ENCODE measurements at places on chromosomes 3 and 15. TPM values are rescaled to one million over a fixed set of nuclear protein-coding genes. Genes with fewer than 3 reads are reported as not detected.

DNA sequence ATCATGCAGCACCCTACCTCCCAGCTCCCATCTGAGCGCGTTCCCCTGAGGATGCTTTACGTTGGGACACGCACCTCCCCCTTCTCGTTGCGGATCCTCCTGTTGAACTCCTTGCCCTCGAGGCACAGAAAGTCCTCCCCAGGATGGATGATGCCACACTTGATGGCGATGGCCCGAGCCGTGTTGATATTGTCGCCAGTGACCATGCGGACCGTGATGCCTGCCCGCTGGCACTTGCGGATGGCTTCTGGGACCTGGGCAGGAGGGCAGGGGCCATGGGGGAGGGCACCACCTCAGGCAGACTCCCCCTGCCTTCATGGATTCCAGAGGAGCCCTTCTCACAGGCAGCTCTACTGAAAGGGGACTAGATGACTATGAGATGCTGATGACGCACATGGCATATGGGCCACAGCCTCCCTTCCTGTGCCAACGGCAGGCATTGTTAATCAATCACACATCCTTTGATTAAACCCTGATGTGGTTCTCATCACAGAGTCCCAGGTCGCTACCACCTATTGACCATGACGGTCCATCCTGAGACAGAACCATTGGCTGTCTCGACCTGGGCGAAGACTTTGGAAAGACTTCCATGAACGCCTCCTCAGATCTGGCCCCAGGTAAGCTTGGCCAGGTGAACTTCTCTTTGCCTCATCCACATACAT is 29.5 kb upstream of the SEC13 start:
- H3K27ac ChIP-seq: no peak overlapping the region
- H3K27me3 ChIP-seq: no peaks in the 10 kb centered on the region
- no peak overlapping the region for H3K4me3 ChIP-seq
- DNase-seq: peak; percentile 35
- H3K36me3 ChIP-seq: peaks cover 9% of the 10 kb centered on the region

- no peaks in the 10 kb centered on the region for H3K36me3 ChIP-seq
- DNase-seq: no peak
- H3K4me1 ChIP-seq: no peaks in the 10 kb centered on the region
- H3K4me3 ChIP-seq: no peak overlapping the region
- no peaks in the 10 kb centered on the region for H3K27me3 ChIP-seq
Measured at GRCh38 chr3:632571-633170, 436.1 kb downstream of the CHL1 start.

DNA sequence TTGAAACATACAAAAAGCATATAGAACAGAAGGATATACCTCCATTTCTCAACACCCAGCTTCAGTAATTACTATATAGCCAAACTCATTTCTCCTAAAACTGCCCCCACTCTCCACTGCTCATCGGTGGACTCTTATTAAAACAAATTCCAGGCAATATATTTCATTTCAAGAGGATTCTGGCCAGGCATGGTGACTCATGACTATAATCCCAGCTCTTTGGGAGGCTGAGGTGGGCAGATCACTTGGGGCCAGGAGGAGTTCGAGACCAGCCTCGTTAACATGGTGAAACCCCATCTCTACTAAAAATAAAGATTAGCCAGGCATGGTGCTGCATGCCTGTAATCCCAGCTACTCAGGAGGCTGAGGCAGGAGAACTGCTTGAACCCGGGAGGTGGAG is 40.9 kb downstream of the SNX4 start:
- no peak for DNase-seq
- H3K36me3 ChIP-seq: peaks cover 31% of the 10 kb centered on the region
- H3K27ac ChIP-seq: no peak overlapping the region

DNA sequence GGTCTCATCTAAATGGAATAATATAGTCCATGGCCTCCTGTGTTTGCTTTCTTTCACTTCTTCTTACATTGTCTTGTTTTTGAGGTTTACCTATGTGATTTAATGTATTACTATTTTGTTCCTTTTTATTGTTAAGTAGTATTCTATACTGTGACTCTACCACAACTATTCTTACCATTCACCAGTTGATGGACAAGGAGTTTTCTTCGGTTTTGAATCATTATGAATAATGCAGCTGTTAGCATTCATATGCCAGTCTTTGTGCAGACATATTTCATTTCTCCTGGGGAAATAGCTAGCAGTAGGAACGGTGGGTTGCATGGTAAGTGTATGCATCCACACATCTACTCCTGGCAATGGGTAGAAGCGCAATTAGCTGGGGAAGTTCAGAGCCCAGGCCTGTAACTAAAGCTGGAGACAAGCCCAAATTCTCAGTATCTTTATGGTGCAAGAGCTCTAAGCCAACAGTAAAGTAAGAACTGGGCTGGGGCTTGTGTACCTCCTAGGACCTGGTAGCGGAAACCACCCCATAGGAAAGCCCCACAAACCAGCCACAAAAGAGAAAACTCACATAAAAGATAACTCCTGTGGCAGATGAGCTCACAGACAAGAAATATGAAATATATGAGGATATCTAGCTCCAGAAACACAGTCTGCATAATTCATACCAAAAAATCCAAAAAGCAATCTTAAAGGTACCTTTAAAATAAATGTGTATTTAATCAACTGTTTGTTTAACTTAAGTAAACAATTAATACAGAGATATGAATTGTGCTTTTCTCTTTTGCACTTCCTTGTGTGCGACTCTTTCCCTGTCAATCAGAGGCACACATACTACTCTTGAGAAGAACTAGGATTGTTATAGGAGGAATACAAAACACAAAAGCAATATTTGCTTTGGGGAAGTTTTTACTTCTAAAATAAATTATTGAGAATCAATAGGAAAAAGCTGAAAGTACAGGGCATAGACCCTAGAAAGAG is 2.7 kb upstream of the CSTA start:
- H3K27me3 ChIP-seq: no peaks in the 10 kb centered on the region
- H3K4me3 ChIP-seq: no peak overlapping the region
- no peak for DNase-seq
- no peak overlapping the region for H3K27ac ChIP-seq

ROBO1 gene
- total RNA-seq: 7.2 TPM

DNA sequence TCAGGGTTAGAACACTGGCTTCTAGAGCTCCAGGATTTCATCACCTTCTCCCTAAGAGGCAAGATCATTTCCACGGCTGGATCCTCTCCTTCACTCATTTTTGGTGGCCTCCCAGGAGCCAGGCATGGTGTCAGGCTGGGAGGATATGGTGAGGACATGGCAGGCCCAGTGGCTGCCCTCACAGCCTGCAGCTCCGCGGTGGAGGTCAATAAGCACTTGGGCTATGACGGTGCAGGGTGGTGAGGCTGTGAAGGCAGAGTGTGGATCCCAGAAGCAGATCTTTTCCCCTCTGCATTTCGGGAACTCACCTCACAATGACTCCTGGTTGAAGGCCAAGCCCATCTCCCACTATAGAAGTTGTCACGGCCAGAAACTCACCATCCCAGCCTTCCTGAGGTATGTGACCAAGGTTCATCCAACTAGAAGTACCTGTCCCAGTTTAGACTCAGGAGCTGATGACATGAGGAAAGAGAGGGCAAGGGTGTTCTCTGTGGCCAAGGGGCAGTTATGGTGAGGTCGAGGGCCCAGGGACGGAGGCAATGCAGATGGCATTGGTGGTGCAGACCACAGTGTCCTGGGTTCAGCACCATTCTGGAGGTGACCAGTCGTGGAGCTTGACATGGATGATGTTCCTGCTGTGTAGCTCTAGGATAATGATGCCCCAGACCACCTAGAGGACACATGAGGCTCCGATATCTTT is 100.1 kb upstream of the SMAD3 start:
- no peak for DNase-seq
- H3K27me3 ChIP-seq: no peaks in the 10 kb centered on the region
- no peak overlapping the region for H3K4me3 ChIP-seq
- H3K4me1 ChIP-seq: no peaks in the 10 kb centered on the region

CX3CR1 gene
- 0.25 TPM for total RNA-seq

DNA sequence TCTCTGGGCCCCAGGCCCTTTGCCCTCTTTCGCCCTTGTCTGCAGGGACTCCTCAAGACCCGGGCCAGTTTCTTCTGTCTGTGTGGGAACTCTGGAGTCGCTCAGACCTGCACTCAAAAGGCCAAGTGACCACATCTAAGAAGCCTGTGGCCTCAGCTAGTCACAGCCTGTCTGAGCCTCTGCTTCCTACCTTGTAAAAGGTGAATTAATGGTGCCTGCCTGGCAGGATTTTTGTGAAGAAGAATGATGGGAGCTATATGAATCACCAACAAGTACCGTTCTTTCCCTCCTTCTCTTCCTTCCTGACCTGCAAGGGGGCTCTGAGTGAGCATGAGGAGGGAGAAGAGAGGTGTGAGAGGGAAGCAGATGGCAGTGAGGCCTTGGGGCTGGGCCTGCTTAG is 7.5 kb downstream of the PLIN1 start:
- no peak overlapping the region for H3K27ac ChIP-seq
- DNase-seq: no peak
- no peak overlapping the region for H3K4me3 ChIP-seq
- no peaks in the 10 kb centered on the region for H3K4me1 ChIP-seq
- H3K36me3 ChIP-seq: no peaks in the 10 kb centered on the region
- no peaks in the 10 kb centered on the region for H3K27me3 ChIP-seq

AADAC gene
- 160 TPM for total RNA-seq

- DNase-seq: no peak
- no peaks in the 10 kb centered on the region for H3K36me3 ChIP-seq
- no peaks in the 10 kb centered on the region for H3K27me3 ChIP-seq
- no peak overlapping the region for H3K4me3 ChIP-seq
- no peak overlapping the region for H3K27ac ChIP-seq
Measured at GRCh38 chr15:101150723-101151040, 101.2 kb downstream of the CHSY1 start.

DNA sequence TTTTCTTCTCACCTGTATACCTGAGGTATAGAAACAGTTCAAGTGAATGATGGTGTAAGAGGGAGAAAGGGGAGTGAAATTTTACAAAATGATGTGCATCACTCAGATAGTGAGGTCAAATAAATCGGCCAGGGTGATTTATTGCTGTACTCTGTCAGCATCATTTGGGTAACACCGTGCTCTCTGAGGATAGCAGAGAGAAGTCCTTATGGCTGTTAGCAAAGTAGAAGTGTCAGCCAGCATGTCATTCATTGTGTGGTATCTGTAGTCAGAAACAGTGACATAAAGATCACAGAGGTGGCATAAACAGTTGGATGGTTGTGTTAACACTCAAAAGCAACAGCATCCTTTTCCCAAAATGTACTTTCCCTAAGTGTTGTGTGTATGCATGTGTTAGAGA is 53.4 kb downstream of the PSMD6 start:
- peak overlapping the region; percentile 80 for H3K27ac ChIP-seq
- no peak overlapping the region for H3K4me3 ChIP-seq
- H3K36me3 ChIP-seq: no peaks in the 10 kb centered on the region

DNA sequence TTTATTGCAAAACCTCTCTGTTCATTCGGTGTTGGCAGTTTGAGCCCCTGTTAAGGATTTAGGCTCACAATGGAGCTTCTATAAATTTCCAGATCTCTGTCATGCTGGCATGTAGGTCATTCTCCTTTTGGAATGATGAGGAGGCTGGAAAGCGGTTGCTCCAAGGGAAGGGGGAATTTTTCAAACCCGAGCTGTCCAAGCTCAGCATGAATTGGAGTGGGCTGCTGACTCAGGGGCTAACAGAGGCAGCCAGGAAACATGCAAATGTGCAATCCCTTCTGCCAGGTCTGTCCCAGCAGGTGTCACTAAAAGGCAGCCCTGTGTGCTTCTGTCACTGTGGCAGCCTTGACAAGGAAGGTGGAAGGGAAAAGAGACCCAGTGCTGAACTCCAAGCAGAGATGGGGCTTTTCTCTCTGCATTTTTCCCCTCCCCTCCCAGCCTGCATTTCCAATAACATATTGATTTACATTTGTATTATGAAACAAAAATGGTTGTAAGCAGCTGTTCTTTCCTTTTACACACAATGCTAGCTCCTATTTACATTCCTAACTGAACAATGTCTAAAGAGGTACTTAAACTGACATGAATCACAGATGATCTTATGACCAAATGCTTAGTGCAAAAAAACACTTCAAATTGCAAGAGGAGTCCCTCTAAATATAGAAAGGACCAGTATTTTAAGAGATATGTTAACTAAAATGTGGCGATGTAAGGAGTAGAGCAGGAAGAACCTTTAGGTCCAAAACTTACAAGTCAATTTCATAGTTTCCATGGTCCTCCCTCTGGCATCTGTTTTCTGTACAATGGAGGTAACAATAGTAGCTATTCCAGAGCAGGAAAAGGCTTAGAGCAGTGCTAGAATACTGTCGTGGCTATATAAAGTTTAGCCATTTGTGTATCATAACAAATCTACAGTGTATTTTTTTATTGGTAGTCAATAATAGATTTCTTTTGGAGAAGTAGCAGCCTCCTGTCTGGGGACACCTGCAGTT is 84.5 kb upstream of the ATP10A start:
- DNase-seq: no peak
- H3K36me3 ChIP-seq: no peaks in the 10 kb centered on the region
- H3K27ac ChIP-seq: no peak overlapping the region
- no peaks in the 10 kb centered on the region for H3K4me1 ChIP-seq
- H3K27me3 ChIP-seq: no peaks in the 10 kb centered on the region
- H3K4me3 ChIP-seq: no peak overlapping the region

GRCh38 chr3:119741657-119742590 is 39.1 kb downstream of the CFAP91 start:
- no peak overlapping the region for H3K4me3 ChIP-seq
- H3K27ac ChIP-seq: no peak overlapping the region
- H3K27me3 ChIP-seq: no peaks in the 10 kb centered on the region
- no peak for DNase-seq

DNA sequence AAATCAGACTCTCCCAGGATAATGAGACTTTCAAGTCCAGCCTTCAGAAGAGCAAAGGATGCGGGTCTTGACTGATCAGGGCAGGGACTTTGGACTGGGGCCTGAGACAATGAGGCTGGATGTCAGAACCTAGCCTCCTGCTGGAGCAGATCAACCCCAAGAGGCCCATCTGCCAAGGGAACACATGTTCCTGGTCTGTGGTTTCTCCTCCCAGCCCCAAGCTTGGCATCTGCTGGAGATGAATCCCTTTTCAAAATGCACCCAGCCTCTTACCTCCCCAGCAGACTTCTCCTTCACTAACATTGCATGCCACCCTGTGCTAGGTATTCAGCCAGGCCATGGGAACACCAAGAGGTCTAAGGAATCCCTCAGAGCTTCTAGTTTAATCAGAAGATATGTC is 43.7 kb upstream of the MFGE8 start:
- DNase-seq: no peak
- H3K4me1 ChIP-seq: no peaks in the 10 kb centered on the region
- H3K4me3 ChIP-seq: no peak overlapping the region
- no peak overlapping the region for H3K27ac ChIP-seq
- no peaks in the 10 kb centered on the region for H3K27me3 ChIP-seq

DNA sequence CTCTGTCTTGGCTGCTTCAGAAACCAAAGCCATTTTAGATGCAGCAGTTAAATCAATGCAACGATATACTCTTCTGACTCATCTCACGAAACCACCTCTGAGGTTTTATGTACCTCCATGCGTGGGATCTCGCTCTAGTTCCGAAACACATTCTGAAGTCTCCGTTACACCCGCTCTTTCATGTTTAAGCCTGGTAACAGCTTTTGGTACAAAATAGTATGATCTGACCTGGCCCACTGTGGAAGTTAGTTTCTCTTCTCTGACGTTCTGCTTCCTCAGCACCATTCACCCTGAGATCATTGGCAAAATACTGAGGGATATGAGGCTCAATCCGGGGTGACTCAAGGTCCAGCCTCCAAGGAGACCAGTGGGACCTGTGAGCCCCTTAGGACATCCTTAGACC is 121.9 kb downstream of the TMEM266 start:
- H3K4me1 ChIP-seq: no peaks in the 10 kb centered on the region
- no peak for DNase-seq
- H3K27me3 ChIP-seq: no peaks in the 10 kb centered on the region
- H3K36me3 ChIP-seq: no peaks in the 10 kb centered on the region

- no peak overlapping the region for H3K4me3 ChIP-seq
- DNase-seq: no peak
- H3K4me1 ChIP-seq: no peaks in the 10 kb centered on the region
- no peak overlapping the region for H3K27ac ChIP-seq
Measured at GRCh38 chr3:48140336-48140757, 47.9 kb downstream of the CDC25A start.

STAB1 gene
- total RNA-seq: 268 TPM

SCN11A gene
- total RNA-seq: 0.18 TPM

CRYGS gene
- total RNA-seq: 2.6 TPM

Measured in right lobe of liver (tissue), 6 donors.